Foreskin keratinocyte (primary cell): ENCODE measurements at places on chromosomes 2 and 18. TPM values are rescaled to one million over a fixed set of nuclear protein-coding genes. Genes with fewer than 3 reads are reported as not detected.

TUBB6 gene
- 772 and 774 TPM in 2 replicates for total RNA-seq

MAPK4 gene
- not detected in 2 replicates for total RNA-seq

MEP1B gene
- not detected in 2 replicates for total RNA-seq

SLC5A7 gene
- not detected in 2 replicates for total RNA-seq

REG1B gene
- not detected in 2 replicates for total RNA-seq

GALR1 gene
- total RNA-seq = not detected in 2 replicates
